ENCODE measurements at places on chromosomes 6 and 20. TPM values are rescaled to one million over a fixed set of nuclear protein-coding genes. Genes with fewer than 3 reads are reported as not detected.

The KLHDC3 gene
- 34.3 TPM for total RNA-seq

The TFAP2D gene
- total RNA-seq = not detected

The NDRG3 gene
- 21.9 TPM for total RNA-seq

The SLC25A27 gene
- total RNA-seq = 0.09 TPM

Measured in A549 treated with CpdA at 1 μM for 4 hours (cell line).